Stimulated activated CD4-positive, alpha-beta T cell treated with anti-CD3 and anti-CD28 coated beads, Interleukin-2, amount 100 ng/mL, for 4 hours (primary cell): ENCODE measurements at places on chromosomes 1 and 21.

- DNase-seq, result no peak
These were observed 4.8 kb downstream of the CLDN8 start for GRCh38 chr21:30211071-30211470.

GRCh38 chr1:216422821-216423520 lies at the start of gene USH2A:
TSS of gene USH2A (minus strand) at chr1:216423448. CDS start at chr1:216422336, 1,112 bp downstream.
- DNase-seq, result no peak

- no peak for DNase-seq
These were observed 11.0 kb downstream of the NUDC start for GRCh38 chr1:26932531-26932930.

DNA sequence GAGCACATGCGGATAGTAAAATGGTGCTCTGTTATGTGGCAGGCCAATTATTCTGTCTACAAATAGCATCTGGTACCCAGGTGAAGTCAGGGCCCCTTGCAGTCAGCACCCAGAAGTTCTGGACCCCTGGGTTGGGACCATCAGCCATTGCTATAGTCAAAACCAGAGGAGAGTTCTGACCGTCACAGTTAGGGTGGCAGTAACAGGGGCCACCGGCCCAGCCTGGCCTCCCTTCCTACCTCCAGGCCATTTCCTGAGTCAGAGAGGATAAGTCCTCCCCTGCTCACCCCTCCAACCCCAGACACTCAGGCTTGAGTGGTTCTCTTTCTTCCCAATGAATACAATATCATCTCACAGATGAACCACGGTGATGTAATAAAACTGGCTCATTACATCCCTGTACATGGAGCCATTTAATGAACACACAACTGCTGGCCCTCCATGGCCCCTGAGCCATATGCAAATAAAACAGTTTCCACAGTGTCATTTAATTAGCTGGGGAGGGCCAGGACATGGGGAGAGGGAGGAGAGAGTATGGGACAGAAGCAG lies 673.6 kb downstream of the MATN1 start:
- DNase-seq, result no peak

GRCh38 chr1:119332622-119333021 lies 36.0 kb upstream of the HAO2 start:
- no peak for DNase-seq

GRCh38 chr1:111952125-111952657 lies 37.3 kb downstream of the KCND3 start:
- no peak for DNase-seq

- no peak for DNase-seq
These were observed 797 bp upstream of the RSPH1 start for GRCh38 chr21:42496839-42497202.

- no peak for DNase-seq
These were observed 22.9 kb downstream of the PTPRU start for GRCh38 chr1:29258976-29259801.

DNA sequence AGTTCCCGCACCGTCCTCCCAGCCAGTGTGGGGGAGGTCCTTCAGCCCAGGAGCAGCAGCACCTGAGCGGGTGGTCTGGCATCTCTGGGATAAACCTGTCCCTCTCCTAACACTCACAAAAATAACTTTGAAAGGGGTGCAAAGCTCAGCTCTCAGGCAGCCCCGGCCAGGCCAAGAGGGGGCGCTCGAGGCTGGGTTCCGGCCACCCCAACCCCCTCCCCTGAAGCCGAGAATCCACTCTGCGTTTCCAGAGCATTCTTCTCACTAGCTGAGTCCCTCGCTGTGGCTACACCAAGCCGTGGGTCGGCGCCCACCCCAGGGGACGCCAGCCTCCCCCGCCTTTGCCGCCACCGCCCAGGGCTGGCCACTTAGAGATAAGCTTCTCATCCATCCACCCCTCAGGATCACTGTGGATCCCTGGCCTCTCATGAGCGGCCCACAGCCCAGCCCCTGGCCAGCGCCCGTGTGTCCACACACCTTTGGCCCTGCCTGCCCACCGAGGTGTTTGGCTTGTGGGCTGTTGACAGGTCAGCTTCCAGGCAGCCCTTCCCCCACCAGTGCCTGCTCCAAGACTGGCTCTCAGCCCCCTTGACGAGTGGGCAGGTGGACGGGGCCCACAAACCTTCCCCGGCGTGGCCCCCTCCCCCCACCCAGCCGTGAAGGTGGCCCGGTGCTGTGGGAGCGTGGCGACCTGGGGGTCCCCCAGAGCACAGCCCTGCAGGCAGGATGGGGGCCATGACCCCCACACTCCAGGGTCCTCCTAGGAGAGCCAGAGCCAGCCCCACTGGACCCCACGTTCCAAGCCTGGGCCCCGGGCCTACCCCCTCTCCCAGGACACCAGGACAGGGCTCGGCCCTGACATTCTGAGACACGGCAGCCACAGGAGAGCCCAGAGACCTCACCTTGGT lies 1.9 kb downstream of the FTCD start:
- peak; percentile 19 for DNase-seq

DNA sequence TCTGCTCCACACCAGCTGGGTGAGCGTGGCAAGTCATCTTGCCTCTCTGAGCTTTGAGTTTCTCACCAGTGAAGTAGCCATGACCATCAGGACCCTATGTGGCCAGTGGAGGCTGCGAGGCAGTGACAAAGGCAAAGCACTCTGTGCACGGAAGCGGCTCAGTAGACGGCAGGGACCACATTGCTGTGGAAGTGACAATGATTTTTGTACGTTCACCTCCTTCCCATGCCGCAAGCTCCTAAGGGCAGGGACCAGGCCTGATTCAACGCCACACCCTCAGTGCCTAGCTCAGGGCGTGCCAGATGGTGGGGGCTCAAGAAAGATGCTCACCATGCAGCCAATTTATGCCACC lies 210.5 kb downstream of the MATN1 start:
- no peak for DNase-seq

DNA sequence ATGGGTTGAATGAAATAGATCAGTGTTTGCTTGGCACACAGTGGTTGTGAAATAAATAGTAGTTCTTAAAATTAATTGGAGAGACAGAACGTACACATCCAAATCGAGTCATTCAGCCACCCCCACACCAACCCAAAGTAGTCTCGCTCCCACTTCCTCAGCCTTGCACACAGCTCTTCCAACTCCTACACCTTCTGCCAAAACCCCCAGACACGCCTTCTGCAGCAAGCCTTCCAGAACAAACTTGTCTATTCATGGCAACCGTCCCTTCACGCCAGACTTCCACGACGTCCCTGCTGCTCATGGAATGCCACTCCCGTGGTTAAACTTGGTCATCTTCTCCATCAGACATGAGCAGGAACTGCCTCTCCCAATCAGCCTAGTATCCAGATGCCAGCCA lies 37.5 kb upstream of the RD3 start:
- no peak for DNase-seq

DNA sequence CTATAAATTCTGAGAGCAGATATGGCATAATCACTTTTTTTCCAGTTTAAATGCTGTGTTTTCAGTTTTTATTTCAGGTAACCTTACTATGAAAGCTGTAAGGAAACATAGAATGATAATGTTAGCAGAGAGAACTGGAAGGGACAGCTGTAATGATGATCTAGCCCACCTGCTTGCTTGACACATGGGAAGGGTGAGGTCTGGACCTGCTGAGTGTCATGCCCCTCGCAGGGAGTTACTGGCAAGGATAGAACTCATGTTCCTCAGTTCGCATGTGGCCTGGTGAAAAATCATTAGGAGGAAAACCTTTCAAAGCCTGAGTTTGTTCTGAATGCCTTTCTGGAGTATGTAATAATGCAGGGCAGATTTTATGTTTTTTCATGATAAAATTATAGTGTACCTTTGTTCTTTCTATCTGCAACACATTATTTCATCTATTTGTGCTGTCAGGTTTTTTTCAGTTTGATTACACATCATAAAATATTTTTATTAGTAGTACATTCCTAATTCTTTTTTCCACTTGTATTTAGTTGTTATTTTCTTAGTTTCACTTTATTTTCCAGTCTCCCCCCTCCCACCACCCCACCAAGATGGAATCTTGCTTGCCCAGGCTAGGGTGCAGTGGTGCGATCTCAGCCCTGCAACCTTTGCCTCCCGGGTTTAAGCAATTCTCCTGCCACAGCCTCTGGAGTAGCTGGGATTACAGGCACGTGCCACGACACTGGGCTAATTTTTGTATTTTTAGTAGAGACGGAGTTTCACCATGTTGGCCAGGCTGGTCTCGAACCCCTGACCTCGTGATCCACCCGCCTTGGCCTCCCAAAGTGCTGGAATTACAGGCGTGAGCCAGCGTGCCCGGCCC lies 8.0 kb downstream of the DDI2 start:
- DNase-seq, result no peak

- DNase-seq, result no peak
These were observed 104.6 kb downstream of the PLXNA2 start for GRCh38 chr1:208139434-208140045.

GRCh38 chr1:1167398-1167821 lies 6.3 kb upstream of the TTLL10 start:
- DNase-seq, result no peak

DNA sequence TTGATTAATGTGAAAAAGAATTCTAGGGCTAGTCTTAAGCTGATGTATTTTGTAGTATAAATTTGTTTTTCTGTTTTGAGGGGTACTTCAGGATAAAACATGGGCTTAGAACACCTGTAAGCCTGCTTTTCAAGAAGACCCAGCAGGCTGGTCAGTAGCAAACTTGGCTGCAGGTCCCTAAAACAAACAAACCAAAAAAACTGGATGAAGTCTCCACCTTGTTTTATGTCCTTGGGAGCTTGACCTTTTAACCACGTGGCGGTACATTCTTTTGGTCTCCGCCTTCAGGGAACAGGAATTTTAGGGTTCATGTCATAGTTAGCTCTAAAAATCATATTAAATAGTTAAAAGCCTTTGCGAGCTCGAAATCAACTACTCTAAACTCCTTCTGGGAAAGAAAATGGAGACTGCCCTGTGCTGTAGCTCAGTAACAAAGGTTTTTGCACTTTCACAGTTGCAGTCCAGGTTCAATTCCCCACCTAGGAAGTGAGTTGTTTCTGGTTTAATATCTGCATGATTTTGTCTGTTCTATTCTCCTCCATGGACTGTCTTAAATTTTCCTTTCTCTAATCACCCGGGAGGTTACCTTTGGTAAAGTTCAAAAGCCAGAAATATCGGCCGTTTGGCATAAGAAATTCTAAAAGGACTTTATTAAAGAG lies 18.6 kb downstream of the PRDX6 start:
- DNase-seq, result no peak

DNA sequence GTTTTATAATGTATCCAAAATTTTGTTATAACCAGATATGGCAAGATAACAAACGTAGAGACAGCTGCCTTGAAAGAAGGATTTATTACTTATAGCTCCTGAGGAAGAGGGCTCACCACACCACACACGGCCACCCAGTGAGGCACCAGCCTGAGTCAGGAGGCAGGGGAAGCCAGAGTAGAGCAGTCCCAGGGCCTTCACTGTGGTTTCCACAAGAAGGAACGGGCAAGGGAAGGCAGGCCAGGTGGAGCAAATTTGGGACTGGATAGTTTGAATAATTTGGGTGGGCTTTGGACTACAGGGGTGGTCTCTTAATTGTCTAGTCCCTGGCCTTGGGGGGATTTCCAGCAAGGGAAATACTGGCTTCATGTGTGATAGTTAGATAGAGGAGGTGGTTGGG lies 72.5 kb downstream of the RRAGC start:
- no peak for DNase-seq

GRCh38 chr1:59418363-59419144 lies 121.7 kb downstream of the FGGY start:
- no peak for DNase-seq

GRCh38 chr1:222950892-222951291 lies 136.1 kb downstream of the DISP1 start:
- DNase-seq, result no peak

DNA sequence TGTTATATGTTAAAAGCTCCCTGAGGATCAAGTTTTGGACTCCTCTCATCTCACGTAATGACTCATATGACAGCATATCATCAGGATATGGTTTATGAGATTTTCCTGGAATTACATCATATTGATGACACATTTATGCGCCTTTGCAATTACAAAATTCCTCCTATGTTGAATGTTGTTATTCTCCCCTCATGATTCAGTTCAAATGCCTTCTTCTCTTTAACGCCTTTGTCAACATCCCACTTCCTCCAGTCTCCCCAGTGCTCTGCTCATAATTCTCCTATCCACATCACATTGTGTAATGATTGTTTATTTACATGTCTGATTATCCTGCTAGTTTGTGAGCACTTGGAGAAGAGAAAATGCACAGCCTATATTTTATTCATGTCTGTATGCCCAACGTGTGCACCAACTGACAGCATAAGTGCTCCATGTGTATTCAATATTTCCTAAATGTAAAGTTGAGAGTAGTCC lies 80.9 kb upstream of the BACH1 start:
- DNase-seq, result no peak

GRCh38 chr1:37660664-37661063 lies 26.0 kb upstream of the RSPO1 start:
- DNase-seq, result no peak

DNA sequence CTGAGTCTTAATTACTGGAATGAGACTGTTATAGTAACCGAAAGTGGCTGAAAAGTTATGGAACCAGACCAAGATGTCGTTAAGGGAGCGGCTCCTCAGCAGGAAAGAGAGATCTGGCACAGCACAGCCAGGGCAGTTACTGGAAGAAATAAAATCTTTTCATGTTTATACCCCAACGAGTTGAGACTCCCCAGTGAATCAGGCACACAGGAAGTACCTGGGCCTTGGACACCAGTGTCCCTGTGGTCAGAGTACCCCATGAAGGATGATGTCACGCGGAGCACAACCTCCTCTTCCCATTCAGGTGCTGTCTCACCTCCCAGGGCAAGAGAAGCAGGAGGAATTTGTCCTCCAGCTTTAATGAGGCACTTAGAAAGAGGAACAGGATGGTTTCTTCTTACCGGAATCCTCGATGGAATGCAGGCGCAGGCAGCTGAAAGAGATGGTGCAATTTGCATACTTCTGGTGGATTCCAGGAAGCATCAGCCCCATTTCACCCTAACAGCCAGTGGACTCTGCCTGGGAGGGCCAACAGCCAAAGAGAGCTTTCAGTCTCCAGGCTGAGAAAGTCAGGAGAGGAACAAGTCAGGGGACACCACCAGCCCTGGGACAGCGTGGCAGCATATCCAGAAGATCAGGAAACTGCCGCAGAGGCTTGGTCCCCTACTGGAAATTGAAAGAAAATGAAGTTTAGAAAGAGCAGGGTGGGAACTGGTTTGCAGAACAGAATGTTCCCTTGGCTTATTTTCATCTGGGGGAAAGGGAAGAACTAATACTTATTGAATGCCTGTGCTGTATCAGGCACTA lies 35.9 kb upstream of the CTTNBP2NL start:
- DNase-seq, result no peak
